ENCODE measurements at places on chromosomes 13 and 19.

DNA sequence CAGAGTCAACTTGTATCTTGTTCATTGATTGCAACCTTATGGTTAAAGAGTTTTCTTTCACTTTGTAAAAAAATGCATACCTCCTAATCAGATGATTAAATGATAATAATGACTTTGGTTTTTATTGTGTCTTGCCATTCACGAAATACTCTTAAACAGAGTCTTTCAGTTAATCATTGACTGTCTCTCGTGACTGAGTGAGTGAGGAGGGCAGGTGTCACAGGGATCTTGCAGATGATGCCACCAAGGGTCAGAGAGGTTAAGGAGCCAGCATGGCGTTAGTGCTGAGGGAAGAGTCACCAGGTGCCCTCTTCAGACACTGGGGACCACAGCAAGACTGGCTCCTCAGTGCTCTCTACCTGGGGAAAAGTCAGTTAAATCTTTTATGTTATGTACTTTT, 8.0 kb downstream of the GPATCH1 start:
- DNase-seq = no peak

- no peak for DNase-seq
Measured at GRCh38 chr19:35021596-35021995, 8.7 kb upstream of the SCN1B start.

GRCh38 chr13:81872581-81872980, 1531.7 kb upstream of the SPRY2 start:
- DNase-seq = no peak

GRCh38 chr19:18905513-18906236, 9.7 kb upstream of the CERS1 start:
- no peak for DNase-seq

GRCh38 chr19:31715249-31715945, 366.2 kb upstream of the TSHZ3 start:
- DNase-seq = no peak

- no peak for DNase-seq
Measured at GRCh38 chr19:1271528-1272422, 2.6 kb downstream of the CIRBP start.

- DNase-seq = no peak
Measured at GRCh38 chr13:59834801-59835200, 328.9 kb downstream of the DIAPH3 start.

DNA sequence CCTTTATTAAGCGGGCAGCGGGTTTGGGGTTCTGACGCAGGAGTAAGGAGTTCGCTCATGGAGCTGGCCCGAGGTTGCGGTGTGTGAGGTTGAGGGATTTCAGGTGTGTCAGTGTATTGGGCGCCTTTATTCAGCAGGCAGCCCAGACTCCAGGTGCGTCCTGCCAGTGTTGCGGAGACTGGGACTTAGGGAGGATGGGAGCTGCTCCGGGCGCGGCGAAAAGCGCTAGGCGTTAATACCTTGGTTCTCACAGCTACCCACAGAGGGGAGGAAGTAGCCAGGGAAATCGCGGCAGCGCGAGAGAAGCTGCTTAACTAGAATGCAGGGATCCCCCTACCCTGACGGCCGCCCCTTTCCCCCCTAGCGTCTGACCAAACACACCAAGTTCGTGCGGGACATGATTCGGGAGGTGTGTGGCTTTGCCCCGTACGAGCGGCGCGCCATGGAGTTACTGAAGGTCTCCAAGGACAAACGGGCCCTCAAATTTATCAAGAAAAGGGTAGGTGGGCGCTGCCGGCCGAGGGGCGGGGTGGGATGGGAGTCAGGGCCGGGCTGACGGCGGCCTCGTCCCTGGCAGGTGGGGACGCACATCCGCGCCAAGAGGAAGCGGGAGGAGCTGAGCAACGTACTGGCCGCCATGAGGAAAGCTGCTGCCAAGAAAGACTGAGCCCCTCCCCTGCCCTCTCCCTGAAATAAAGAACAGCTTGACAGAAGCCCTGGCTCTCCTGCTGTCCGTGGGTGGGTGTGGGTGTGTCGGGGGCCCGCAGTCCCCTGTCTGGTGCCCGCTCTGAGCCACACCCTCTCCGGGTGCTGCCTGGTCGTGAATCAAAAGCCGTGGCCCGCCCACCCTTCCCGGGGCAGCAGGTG, 1.1 kb downstream of the RPL36 start:
- no peak for DNase-seq

DNA sequence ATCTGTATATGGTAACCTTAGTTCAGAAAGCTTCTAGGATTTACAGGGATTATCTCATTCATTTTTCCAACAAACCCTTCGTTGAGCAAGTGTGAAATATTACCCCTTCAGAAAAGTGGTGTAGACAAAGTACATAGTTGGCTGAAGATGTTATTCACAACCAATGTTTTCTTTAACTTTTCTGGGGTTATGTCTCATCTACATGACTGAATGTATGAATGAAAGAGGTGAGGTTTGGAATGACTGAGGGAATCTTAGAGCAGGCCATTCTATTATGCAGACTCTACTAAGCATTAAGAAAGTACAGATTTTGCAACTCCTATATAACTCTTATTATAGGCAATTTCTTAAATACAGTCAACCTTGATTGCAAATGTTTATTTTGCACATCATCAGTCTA, 167.2 kb downstream of the NDFIP2 start:
- DNase-seq = no peak

DNA sequence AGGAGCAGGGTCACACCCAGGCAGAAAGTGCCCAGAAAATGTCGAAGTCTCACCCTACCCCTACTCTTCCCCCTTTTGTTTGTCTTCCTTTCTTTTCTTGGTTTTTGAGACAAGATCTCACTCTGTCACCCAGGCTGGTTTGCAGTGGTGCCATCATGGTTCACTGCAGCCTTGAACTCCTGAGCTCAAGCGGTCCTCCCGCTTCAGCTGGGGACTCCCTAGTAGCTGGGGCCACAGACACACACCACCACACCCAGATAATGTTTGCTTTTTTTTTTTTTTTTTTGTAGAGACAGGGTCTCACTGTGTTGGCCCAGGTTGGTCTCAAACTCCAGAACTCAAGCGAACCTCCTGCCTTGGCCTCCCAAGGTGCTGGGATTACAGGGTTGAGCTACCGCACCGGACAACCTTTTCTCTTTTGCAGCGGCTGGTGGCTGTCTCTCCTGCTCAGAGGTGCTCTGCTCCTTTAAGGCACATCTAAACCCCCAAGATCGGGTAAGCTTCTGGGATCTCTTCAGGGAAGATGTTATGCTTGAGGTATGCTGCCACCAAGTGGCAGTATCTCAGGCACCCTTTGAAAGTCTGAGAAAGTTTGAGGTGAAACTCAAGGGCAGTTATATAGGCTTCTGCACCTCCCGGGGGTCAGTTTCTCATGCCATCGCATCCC, 22.4 kb upstream of the EBI3 start:
- DNase-seq = no peak

DNA sequence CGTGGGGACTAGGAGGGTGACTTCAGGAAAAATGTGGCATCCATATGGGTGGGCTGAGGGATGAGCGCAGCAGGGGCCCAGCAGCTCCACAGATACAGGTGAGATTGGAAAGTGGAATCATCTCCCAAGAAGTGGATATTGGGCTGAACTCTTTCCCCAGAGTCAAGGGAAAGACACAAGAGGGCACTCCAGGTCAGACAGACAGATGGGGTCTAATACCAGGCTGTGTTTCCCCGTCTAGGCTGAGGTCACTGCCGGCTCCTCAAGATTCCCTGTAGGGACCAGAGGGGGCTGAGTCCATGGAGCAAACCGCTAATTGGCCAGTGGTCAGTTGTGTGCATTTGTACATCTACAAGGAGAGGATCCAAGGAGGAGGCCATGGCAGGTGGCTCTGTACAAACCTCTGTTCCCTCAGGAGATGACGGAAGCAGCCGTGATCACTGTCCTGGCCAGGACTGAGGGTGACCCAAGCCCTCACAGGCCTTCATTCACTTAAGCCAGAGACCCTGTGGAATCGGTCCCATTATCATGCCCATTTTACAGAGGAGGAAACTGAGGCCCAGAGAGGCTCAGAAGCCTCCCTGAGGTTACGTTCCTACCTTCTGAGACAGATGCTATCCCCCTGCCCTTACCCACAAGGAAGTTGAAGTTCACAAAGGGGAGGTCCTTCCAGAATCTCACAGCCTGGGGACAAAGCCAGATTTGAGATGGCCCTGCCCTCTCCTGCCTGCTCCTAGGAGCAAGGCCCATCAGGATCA, 14.9 kb upstream of the IGLON5 start:
- no peak for DNase-seq

- no peak for DNase-seq
Measured at GRCh38 chr19:29528350-29528945, 2.7 kb downstream of the VSTM2B start.

DNA sequence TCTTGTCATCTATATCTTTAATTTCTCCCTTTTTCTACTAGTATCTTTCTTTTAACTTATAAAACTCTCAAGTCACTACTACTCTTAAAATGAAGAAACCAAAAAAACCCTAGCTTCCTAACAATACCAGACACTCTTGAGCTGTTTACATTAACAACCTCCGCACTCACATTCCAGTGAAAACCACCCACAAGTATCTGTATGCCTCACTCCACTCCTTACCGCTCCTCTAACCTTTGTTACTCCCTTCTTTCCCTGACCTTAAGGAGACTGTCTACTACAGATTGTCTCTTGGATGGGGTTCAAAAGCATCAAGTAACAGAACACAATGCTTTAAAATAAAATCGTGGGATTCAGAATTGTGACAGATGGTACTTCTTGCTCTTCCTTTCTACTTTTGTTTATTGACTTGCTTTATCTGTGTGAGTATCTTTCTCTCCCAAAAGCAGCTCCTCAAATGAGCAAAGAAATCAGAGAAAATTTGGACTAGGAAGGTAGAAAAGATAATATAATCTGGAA, 110.0 kb upstream of the FBXL3 start:
- no peak for DNase-seq

- DNase-seq = no peak
Measured at GRCh38 chr13:31267126-31267784, 67.5 kb downstream of the B3GLCT start.

- DNase-seq = no peak
Measured at GRCh38 chr19:50398675-50399367, 14.7 kb downstream of the POLD1 start.

DNA sequence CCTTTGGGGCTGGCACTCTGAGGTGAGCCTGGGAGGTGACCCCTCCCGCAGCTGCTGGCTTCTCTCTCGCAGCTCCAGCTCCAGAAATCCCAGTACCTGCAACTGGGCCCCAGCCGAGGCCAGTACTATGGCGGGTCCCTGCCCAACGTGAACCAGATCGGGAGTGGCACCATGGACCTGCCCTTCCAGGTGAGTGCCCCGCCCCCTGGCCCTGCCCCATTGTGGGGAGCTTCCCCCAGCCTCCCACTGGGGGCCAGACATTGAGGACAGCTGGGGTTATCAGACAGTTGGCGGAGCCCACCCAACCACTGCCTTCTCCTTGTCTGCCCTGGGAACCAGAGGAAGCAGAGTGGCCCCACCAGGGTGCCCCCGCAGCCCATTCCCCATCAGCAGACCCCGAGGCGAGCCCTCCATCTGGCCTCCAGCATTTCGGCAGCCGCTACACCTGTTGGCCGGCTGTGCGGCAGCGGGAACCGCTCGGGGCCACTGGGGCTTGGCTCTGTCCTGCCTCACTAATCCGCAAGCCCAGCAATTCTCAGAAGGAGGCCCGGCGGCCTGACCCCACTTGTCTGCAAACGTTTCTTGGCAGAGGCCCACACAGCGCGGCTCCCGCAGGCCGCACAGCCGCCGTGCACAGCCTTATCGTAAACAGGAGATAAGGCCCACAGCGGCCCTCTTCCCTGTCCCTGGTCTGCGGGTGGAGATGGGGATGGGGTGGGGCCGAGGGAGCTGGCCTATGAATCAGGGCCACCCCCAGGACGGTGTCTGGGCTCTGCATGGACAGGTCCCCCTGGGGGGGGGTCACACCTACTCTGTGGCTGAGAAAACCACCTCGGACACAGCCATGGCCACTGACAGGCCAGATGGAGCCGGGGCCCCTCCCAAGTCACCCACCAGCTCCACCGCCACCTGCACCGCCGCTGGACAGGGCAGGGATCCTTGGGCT, 48.0 kb downstream of the COMP start:
- DNase-seq = no peak

DNA sequence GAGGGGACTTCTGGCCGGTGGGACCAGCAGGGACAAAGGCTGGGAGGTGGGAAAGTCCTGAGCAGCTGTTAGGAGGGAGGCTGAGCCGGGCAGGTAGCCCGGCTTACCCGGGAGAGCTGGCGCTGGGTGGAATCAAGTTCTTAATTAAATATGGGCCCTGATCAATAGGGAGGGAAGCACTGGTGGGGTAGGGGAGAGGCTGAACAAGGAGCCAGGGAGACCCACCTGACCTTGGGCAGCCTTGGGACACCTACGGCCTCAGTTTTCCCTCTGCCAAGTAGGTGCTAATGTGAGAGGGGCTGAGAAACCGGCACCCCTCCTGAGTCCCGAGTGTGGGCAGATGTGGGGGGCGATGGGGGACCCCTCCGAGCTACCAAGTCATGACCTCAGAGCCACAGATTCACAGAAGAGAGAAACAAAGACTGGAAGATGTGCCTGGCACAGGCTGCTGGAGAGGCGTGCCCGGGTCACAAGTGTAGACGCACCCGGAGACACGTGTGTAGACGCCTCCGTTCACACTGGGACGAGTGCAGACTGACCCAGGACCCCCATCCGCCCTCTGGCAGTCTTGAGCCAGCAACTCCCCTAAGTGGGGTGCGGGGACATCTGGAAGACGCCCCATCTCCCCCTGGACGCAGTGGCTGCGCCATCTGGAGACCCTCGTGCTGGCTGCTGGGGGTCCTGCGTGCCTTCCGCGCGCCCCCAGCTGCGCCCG, 8.4 kb downstream of the ONECUT3 start:
- DNase-seq = no peak

- no peak for DNase-seq
Measured at GRCh38 chr13:110407531-110407930, 100.4 kb downstream of the COL4A2 start.

DNA sequence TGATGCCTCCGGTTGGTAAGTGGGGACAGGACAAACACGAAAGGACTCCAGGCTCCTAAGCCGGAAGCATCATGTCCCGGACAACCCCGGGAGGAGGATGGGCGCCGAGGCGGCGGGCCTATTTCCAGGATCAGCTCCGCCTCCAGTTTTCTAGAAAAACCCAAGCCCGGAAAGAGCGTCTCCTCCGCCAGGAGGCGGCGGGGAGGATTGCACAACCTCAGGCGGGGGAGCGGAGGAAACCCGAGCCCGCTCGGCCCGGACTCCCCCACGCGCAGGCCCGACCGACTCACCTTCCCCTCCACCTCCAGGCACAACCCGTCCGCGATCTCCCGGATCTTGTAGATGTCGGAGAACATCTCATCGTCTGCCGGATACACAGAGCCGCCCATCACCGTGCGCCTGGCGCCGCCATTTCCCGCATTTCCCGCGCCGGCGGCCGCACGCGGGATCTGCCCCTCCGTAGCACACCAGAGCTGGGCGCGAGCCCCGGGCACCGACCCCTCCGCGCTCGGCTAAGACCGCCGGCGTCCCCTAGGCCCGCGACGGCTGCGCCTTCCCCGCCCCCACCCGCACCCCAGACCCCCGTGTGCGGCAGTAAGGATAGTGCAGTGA, 455 bp downstream of the TPT1 start:
- peak; percentile 66 for DNase-seq

All from thoracic aorta (tissue), 2 donors.